Melanocyte of skin (primary cell): ENCODE measurements at places on chromosomes 13 and 19. TPM values are rescaled to one million over a fixed set of nuclear protein-coding genes. Genes with fewer than 3 reads are reported as not detected.

Gene GPR32
- not detected in 2 replicates for total RNA-seq

Gene MBD3L3
- total RNA-seq = not detected in 2 replicates

Gene CYP4F8
- total RNA-seq = not detected in 2 replicates

Gene SLC25A30
- 24.5 and 32.6 TPM in 2 replicates for total RNA-seq

Gene KLK12
- not detected in 2 replicates for total RNA-seq

Gene ZNF473
- 8.7 and 13.1 TPM in 2 replicates for total RNA-seq

Gene CCDC122
- total RNA-seq = 3.1 and 5.5 TPM in 2 replicates

Gene CKM
- total RNA-seq = not detected in 2 replicates

Gene SMIM24
- total RNA-seq = 1.0 TPM in 1 of 2 replicates, not detected in the other

Gene IGLON5
- not detected in 2 replicates for total RNA-seq

Gene HAUS8
- 2.8 and 2.9 TPM in 2 replicates for total RNA-seq

Gene SOX1
- 1.1 and 1.7 TPM in 2 replicates for total RNA-seq

Gene STARD13
- total RNA-seq = 11.7 and 18.2 TPM in 2 replicates

Gene GZMM
- total RNA-seq = not detected in 2 replicates

Gene PSG5
- not detected in 2 replicates for total RNA-seq

Gene SKA3
- total RNA-seq = 18.6 and 27.3 TPM in 2 replicates

Gene ZNF418
- 3.1 and 5.1 TPM in 2 replicates for total RNA-seq

Gene ZNF558
- total RNA-seq = 15.8 and 20.0 TPM in 2 replicates

Gene CACNA1A
- 0.36 and 0.69 TPM in 2 replicates for total RNA-seq

Gene MAP4K1
- 0.33 and 0.46 TPM in 2 replicates for total RNA-seq

Gene ZNF223
- 3.3 and 5.2 TPM in 2 replicates for total RNA-seq

Gene SCEL
- total RNA-seq = 0.15 TPM in 1 of 2 replicates, not detected in the other

Gene CRLF1
- total RNA-seq = not detected in 2 replicates

Gene KCNK6
- under 0.01 and 0.73 TPM in 2 replicates for total RNA-seq

Gene TOMM40
- total RNA-seq = 68.5 and 72.7 TPM in 2 replicates

Gene OR4F17
- not detected in 2 replicates for total RNA-seq

Gene ZNF793
- under 0.01 and 0.15 TPM in 2 replicates for total RNA-seq

Gene ELSPBP1
- total RNA-seq = 0.67 TPM in 1 of 2 replicates, not detected in the other

Gene APOC4
- total RNA-seq = not detected in 2 replicates

Gene PCDH9
- total RNA-seq = 2.4 and 5.8 TPM in 2 replicates

Gene KPTN
- total RNA-seq = 5.1 and 8.0 TPM in 2 replicates

Gene CGB2
- total RNA-seq = 0.46 TPM in 1 of 2 replicates, not detected in the other

Gene ZNF284
- 3.8 and 5.1 TPM in 2 replicates for total RNA-seq

Gene FGF22
- not detected in 2 replicates for total RNA-seq

Gene SLC10A2
- not detected in 2 replicates for total RNA-seq

Gene PIK3R2
- total RNA-seq = 31.7 and 57.4 TPM in 2 replicates

Gene MTUS2
- total RNA-seq = not detected in 2 replicates

Gene CDX2
- not detected in 2 replicates for total RNA-seq

Gene C19orf73
- 0.67 and 1.4 TPM in 2 replicates for total RNA-seq

Gene SIGLEC6
- total RNA-seq = not detected in 2 replicates

Gene CTXN1
- 0.33 and 0.62 TPM in 2 replicates for total RNA-seq

Gene ZNF416
- total RNA-seq = 5.7 and 5.9 TPM in 2 replicates

Gene IRGC
- total RNA-seq = not detected in 2 replicates

Gene SIGLEC14
- total RNA-seq = not detected in 2 replicates

Gene IGSF23
- total RNA-seq = not detected in 2 replicates

Gene MAST3
- total RNA-seq = 3.1 and 4.4 TPM in 2 replicates
